ENCODE measurements at places on chromosomes 1 and 21. TPM values are rescaled to one million over a fixed set of nuclear protein-coding genes. Genes with fewer than 3 reads are reported as not detected.

PTCH2 gene
- 0.27 TPM for total RNA-seq

MRAP gene
- total RNA-seq: not detected

PLA2G2D gene
- total RNA-seq: not detected

COL11A1 gene
- total RNA-seq: 1.7 TPM

CALML6 gene
- total RNA-seq: 0.22 TPM

CELA3B gene
- total RNA-seq: not detected

VASH2 gene
- 3.7 TPM for total RNA-seq

UTS2 gene
- total RNA-seq: not detected

DDR2 gene
- total RNA-seq: 0.47 TPM

TDRD5 gene
- 0.05 TPM for total RNA-seq

LAMC2 gene
- 21.1 TPM for total RNA-seq

WNT3A gene
- total RNA-seq: not detected

HLX gene
- 5.6 TPM for total RNA-seq

CDC7 gene
- total RNA-seq: 5.0 TPM

GJB5 gene
- total RNA-seq: 0.15 TPM

OBSCN gene
- total RNA-seq: 4.1 TPM

LPAR3 gene
- total RNA-seq: 0.37 TPM

CNR2 gene
- total RNA-seq: not detected

SORT1 gene
- 3.7 TPM for total RNA-seq

ATP13A2 gene
- 27.4 TPM for total RNA-seq

TDRD10 gene
- total RNA-seq: not detected

PLPPR4 gene
- 0.02 TPM for total RNA-seq

RNU1-4 gene
- 6.1 TPM for total RNA-seq

KLHDC8A gene
- total RNA-seq: 0.75 TPM

ACTA1 gene
- total RNA-seq: 0.21 TPM

CFHR3 gene
- 0.16 TPM for total RNA-seq

TNNI3K gene
- not detected for total RNA-seq

FALEC gene
- not detected for total RNA-seq

Data from A549 treated with Hydrocortisone at 1 μM for 4 hours (cell line).